ENCODE measurements at places on chromosomes 1 and 21.
A peak's percentile ranks its signal among the peaks of the same experiment; 100 is the strongest.

DNA sequence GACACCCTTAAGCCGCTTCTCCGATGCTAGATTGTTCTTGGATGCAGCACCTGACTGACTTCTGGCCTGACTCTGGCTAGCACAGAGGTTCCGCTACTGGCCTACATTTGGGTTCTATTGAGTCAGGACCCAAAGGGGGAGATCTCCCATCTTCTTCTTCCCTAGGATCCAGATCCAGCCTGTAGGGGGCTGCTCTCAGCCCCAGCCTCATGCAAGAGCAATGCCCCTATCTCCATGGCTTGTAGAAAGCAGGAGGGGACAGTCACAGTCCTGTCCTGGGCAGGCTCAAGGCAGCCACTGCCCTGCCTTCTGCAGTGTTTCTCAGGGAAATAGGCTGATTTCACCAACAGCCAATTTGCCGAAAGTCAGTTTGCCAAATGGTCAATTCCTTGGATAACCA, 6.3 kb upstream of the ADAR start:
- no peak for DNase-seq

DNA sequence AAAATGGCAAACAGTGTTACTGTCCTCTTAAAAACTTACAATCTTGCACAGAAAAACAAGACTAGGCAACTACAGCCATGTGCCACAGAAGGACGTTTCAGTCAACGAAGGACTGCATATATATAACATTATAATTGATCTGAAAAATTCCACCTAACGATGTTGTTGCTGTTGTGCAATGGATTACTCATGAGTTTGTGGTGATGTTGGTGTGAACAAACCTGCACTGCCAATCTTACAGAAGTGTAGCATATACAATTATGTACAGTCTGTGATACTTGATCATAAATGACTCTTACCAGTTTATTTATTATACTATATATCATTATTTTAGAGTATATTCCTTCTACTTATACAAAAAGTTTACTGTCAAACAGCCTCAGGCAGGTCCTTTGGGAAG, 6.8 kb upstream of the VAMP4 start:
- no peak for DNase-seq

DNA sequence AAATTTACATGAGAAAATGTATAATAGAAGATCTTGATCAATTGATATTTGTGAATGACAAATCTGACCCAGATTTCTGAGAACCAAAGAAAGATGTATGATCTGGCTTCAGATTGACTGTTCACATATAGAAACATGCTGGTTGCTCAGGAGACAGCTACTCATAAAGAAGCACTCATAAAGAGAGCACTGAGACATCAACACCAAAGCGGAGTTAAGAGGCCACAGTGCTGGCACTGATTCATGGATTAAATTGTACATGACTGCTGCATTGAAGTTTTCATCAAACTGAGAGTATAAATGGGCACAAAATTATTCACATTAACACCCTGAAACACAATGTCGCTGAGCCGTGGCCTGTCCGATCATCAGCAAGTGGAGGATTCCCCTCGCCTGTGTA, 46.2 kb downstream of the SH3GLB1 start:
- no peak for DNase-seq

GRCh38 chr1:28759257-28759656, 22.5 kb downstream of the YTHDF2 start:
- DNase-seq = no peak

DNA sequence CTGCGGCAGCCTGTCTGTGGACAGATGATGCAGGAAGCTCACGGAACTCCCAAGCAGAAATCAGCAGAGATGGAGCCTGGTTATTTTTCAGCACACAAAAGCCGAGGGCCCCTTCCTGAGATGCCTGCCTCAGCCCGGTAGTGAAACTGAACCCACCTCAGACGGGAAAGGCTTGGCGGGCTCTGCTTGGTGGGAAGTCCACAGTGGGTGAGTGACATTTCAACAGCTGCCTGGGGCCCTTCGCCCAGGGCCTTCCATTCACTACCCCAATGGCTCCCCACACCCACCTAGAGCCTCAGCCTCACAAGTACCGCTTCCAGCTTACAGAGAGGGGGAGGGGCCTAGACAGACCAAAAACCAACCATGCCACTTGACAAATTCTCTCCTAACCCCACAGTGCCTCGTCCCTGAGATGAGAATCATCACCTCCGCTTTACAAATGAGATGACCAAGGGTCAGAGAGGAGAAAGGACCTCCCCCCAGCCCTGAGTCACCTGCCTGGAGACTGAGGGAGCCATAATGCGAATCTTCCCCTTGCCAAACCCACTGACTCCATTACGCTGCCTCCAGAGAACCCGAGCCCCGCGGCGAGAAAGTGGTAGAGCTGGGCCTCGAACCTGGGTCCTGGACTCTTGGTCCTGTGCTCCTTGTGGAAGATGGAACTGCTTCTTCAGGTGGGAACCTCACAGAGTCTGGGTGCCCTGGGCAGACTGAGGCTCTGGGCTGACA, 3.4 kb upstream of the ECE1 start:
- DNase-seq = peak; percentile 9

GRCh38 chr1:46086576-46086975, 45.9 kb downstream of the PIK3R3 start:
- no peak for DNase-seq

DNA sequence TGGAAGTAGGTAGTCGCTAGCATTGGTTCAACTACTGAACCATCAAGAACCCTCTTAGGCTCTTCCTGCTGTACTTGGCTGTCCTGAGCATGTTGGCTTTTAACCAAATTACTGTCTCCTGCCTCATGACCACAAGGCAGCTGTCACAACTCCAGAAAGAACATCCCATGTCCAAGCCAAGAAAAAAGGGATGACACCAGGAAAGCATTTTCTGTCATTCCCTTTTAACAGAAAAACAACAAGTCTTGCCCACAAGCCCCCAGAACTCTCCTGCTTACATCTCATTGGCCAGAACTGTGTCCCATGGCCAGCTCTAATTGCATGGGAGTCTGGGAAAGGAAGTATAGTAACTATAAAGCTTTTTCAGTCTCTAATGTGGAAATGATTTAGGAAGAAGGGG, 2.4 kb upstream of the RNU5D-1 start:
- DNase-seq = no peak

GRCh38 chr21:44813149-44813548, 4.7 kb downstream of the SUMO3 start:
- DNase-seq = no peak

- peak; percentile 83 for DNase-seq
These were observed 9.6 kb upstream of the EPS8L3 start for GRCh38 chr1:109773203-109773899.

- DNase-seq = peak; percentile 96
These were observed 700 bp upstream of the KMO start for GRCh38 chr1:241531195-241532161.

DNA sequence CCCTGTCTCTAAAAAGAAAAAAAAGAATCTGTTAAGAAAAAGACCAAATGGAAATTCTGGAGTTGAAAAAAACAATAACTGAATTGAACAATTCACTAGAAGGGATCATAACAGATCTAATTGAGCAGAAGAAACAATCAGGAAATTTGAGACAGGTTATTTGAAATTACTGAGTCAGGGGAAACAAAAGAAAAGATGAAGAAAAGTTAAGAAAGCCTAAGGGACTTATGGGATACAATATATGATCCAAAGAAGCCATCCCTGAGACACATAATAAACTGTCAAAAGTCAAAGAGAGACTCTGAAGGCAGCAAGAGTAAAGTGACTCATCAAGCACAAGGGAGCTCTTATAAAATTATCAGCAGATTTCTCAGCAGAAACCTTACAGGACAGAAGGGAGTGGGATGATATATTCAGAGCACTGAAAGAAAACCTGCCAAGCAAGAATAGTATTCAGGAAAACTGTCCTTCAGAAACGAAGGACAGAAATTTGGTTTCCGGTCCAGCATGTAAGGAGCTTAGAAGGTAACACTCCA, 44.5 kb downstream of the SLC2A1 start:
- DNase-seq = no peak

DNA sequence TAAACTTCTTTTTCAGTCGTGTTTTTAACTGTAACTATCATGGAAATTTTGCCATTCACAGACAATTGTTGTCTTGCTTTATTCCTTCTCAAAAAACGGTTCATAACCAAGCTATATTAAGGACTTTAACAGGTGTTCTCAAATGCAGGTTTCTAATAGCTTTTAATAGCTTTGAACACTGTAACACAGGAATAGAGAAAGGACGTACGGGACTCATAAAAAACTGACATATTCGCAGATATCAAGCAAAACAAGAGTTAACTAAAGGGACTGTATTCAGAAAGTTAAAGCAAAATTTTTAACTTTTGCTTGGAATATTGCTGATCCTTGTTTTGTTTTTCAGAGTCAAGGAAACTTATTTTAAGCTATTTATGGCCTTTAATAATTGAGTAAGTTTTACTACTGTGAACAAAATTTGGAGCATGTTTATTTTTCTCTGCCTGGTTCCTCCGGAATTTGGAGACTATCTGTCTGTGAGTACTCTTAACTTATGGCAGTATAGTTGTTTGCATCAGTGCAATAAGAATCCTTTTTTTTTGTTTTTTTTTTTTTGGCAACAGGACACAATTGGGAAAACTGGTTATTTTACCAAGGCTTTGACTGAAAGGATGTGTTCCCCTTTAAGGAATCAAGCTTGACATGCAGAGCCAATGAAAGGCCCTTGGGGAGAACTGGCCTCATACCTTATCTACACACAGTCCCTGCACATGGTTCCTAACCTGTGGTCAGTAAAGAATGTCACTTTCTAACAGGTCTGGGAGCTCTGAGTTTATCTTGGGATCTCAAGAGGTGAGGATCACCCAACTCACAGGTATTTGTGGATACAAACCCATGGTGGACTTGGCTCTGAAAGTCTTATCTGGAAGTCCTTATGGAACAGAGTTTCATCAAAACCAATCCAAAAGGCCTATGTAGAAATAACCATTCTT, 5.8 kb upstream of the CD46 start:
- no peak for DNase-seq

- DNase-seq = no peak
These were observed 53.8 kb upstream of the LMO4 start for GRCh38 chr1:87274851-87275250.

- DNase-seq = no peak
These were observed 8.3 kb upstream of the RNF19B start for GRCh38 chr1:32972814-32973428.

- DNase-seq = no peak
These were observed 12.0 kb downstream of the ERVH48-1 start for GRCh38 chr21:42913476-42913875.

GRCh38 chr1:230518511-230518910, 92.4 kb upstream of the PGBD5 start:
- DNase-seq = no peak

DNA sequence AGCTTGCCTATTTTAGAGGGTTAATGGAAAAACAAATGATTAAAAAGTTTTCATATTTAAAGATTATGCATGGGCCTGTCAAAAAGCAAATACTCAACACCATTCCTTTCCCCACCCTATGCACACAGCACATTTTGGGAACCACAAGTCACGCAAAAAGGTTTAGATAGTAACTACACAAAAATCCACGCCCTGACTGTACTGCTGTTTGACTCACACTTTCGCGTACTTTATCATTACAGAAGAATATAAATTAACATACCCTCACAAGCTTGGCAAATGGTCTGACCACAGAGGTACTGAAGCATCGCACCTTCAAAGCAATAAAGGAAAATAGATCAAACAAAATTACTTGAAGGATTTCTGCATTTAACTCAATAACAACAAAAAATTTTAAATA, 1.4 kb downstream of the ATP5PO start:
- no peak for DNase-seq

DNA sequence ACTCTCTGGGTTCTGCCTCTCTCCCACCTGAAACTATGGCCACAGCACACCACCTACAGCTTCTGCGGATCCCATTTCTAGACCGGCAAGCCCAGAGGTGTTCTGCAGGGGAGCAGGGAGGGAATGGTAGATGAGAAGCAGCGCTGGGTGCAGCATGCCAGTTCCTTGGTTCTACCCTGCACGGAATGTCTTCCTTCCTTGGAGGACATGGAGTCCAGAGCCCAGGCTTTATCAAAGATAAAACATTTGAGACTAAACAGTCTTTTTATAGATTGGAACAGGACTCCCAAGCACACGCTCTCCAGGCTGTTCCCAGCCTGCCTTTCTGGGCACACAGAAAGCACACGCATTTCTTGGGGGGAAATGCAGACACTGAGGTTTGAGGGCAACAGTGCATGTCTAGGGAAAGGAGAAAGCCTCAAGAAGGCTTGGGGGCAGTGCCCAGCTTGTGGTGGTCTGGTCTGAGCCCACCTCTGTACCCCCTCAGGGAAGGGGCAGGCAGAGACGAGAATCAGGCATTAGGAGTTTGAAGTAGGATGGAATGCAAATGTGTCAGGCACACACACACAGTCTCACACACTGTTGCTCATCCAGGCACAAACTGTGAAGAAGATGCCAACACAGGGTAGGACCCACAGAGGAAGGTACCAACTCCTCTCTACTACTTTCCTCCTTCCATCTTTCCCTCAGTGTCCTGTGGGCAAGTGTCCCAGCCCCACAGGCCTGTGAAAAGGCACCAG, 29.7 kb downstream of the LGR6 start:
- no peak for DNase-seq

DNA sequence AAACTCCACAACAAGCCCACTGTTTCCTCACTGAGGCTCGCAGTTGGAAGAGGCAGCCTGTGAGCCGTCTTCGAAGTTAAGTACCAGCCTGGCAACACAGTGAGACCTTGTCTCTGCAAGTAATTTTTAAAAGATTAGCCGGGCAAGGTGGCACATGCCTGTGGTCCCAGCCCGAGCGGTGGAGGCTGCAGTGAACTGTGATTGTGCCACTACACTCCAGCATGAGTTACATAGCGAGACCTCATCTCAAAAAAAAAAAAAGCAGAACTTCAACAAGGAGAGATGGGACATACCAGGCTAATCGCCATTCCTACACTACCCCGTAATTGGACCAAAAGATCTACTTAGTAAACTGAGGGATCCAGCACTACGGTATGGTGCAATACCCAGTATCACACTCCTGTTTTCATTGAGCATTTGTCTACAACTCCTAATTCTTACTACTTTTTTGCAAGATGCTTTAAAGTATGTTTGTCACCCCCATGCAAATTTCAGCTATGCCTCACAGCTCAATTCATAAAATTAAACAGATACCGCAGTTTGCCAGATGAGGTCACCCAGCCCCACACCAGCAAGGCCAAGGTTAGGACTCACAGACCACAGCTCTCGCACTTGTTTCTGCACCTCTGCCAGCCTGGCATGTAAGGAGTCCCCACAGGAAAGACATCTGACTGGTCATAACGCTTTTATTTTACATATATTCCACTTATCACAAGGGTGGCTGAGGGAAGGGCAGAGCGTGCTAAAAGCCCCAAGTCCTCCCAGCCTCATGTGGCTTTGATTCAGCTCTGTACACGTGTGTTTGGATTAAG, 21.0 kb downstream of the SDE2 start:
- DNase-seq = no peak

DNA sequence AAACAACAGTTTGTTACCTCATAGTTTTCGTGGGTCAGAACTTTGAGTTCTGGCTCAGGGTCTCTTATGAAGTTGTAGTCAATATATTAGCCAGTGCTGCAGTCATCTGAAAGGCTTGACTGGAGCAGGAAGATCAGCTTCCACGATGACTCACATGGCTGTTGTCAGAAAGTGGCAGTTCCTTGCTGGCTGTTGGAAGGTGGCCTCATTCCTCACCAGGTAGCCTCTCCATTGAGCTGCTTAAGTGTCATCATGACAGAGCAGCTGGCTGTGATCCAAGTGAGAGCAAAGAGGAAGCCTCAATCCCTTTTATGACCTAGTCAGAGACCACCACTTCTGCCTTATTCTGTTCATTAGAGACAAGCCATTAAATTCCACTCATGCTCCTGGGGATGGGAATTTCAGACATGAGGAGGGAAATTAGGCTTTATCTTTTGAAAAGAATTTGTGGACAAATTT, 5.6 kb downstream of the OSBPL9 start:
- peak; percentile 31 for DNase-seq
